ENCODE measurements at places on chromosomes 2 and 18.

DNA sequence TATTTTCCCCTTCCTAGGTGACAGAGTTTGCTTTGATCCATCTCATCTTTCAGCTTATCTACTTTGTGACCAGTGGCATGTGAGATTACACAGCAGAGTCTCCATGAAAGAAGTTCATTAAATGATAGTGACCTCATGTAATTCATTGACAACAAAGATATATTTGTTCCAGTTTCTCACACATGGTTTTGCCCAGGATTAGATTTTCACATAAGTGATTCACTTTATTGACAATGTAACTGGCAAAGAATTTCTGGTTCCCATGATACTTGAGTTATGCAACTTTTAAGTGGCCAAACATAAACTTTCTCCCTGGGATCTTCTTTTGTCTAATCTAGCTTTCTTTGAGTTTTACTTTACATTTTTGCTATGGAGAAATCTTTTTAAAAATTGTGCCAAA, 50.0 kb downstream of the MC4R start:
- DNase-seq, result no peak

- no peak for DNase-seq
Observed at GRCh38 chr2:43324259-43325106, 98.1 kb upstream of the ZFP36L2 start.

DNA sequence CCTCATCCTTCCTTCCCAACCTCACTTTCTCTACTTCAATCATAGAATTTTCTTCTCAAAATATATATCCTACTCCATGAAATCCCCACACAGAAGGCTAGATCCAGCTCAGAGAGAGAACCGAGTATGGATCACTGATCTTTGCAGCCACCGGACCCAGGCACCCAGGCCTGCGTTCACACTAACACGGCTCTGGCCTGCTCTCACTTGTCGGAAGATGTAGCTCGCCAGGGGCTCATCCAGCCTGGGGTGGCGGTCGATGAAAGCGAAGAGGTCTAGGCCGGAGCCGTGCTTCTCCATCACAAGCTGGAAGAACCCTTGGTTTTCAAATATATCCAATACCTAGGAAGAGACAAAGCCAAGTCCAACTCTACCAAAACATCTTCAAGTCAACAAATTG, 12.7 kb upstream of the MTERF4 start:
- DNase-seq, result no peak

GRCh38 chr2:227815066-227815465, 1.4 kb downstream of the CCL20 start:
- DNase-seq, result no peak

GRCh38 chr2:128834207-128834879, 515.7 kb upstream of the HS6ST1 start:
- DNase-seq, result no peak

DNA sequence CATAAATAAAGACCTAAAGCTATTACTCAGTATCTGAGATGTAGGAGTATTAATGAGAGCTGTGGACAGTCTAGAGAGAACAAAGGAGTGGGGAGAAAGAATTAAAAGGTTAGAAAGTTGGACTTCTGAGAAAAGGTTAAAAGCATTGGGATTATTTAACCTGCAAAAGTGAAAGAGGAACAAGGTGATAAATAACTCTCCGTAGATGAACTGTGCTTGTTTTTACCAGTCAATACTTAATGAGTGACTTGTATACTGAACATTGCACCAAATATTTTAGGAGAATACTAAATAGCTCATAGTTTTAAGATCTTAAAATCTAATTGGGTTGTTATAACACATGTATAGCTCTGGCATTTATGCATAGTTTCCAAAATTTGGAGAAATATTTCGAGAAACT, 137.5 kb downstream of the GPD2 start:
- no peak for DNase-seq

DNA sequence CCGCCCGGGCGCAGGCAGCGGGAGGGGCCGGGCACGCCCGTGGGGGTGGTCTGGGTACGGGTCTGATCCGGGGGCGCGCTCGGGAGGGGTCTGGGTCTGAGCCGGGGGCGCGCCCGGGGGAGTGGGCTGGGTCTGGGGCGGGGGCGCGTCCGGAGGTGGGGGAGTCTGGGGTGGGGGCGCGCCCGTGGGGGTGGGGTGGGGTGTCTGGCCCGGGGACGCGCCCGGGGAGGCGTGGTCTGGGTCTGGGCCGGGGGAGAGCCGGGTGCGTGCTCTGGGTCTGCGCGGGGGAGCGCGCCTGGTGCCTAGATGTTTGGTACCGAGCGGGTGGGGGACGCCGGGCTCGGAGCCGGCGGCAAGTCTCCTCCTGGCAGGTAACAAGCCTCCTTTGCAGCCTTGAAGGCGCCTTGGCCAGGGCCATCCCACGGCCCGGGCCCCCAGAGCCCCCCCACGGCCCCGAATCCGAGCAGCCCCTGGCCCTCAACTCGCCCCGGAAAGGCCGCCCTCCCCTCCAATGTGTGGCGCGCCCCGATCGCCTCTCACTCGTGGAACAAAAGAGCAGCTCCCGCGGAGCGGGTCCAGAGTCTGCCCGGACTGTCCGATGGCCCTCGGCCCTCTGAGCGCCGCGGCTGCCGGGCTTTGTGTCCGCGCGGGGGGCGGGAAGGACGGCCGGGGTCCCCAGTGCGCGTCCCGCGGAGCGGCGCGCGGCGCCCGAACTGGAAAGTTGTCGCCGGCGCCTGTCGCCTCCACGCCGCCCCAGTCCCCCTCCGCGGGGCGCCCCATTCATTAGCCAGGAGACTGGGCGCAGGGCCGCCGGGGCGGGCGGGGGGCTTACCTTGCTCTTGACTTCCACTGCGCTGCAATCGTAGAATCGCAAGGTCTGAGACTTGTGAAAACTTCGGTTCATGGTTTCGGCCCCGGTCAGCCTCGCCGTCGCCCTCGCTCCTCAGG, 595 bp downstream of the PARD6G start:
- DNase-seq, result no peak

- no peak for DNase-seq
Observed at GRCh38 chr2:182133195-182133891, 147.7 kb downstream of the PPP1R1C start.

- DNase-seq, result no peak
Observed at GRCh38 chr18:61949946-61950345, 57.1 kb upstream of the RNF152 start.

DNA sequence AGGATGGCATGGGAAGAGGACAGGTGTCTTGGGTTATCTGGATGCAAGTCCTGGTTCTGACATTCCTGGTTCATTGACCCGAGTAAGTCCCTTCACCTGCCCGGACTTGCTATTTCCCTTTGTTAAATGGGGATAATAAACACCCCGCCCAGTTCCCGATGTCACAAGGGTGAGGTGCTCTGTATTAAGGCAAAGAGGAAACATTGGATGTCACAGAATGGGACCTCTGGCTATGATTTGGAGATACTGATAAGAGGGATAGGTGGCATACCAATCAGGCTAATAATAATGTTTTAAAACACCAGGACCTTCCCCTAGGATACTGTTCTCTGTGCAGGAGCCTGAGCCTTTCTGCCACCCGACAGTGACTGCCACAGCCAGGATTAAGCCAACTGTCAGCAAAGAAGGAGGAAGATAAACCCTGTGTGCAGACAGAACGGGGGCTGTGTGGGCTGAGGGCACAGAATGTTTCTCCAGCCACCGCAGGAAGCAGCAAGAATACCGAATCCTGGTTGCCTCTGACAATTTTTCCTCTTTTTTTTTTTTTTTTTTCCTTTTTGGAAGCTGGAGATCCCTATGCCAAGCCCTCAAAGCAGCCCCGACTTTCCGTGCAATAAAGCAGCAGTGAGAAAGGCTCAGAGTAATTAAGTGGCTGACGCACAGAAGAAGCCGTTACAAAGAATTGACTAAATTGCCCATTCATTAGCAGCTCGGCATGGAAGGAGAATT, 336.6 kb downstream of the SMAD2 start:
- no peak for DNase-seq

DNA sequence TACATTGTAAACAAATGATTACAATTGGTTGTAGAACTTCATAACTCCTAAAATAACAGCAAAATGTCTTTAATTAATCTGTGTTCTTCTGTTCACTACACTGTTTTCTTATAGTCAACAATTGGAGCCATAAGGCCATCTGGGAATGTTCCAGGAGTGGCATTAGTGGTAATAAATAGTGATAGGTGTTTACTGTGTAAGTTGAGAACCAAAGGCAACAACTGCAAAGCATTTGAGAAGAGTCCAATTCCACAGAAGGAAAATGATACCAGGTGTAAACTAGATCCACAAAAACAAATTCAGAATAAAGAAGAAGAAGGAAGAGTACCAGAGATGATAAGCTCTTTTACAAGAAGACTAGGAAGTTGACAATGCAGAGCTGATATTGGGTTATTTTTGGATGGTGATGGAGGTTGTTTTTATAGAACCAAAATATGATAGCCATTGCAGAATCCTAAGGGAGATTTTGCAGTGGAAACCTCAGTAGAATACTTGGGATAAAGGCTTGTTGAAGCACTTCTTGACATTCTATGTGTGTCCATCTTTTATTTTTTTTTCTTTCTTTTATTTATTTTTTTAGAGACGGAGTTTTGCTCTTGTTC, 52.9 kb downstream of the ANTXR1 start:
- no peak for DNase-seq

DNA sequence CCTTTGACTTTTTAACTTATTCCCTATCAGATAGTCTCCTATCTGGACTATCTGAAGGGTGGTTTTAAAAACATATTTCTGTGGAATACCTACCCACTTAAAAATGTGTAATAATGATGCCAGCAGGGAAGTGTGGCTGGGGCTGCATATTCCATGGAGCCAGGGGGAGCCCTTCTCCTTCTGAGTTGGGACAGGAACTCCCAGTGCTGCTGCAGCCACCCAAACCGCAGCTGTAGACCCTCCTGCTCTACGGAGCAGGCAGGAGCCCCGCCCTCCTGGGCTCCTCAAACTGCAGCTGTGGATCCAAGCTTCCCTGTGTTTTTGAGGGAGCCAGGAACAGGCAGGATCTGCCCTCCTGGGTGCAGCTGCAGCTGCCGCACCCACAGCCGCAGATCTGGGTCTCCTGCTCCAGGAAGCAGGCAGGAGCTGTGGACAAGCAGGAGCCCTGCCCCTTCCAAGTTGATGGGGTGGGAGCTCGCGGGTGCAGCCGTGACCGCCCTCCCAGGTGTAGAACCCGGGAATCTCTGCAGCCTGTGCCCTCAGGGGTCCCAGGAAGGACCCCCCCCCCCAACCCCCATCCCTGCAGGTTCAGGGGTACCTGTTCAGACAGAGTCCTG, 57.8 kb downstream of the PDK1 start:
- no peak for DNase-seq

DNA sequence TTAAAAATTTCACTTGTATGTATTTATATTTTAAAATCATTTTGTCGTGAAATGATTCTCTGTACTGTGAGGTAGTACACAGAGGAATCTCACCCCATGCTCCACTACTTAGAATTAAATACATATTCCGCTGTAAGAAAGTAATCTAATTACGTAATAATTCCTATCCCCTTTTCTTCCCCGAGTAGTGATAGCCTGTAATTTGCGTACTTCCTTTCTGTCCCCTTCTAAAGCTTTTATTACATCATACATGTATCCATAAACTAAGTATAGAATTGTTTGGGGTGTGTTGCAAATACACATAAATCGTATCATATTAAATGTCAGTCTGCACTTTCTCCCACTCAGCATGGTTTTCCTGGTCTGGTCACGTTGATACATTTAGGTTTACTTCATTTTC, 12.4 kb upstream of the CHCHD5 start:
- DNase-seq, result peak; percentile 19

Data from inflammatory macrophage treated with lipopolysaccharide for 4 hours (primary cell).